ENCODE measurements at places on chromosomes 7 and 10.

GRCh38 chr7:101927802-101928201, 110.4 kb downstream of the CUX1 start:
- DNase-seq: no peak

DNA sequence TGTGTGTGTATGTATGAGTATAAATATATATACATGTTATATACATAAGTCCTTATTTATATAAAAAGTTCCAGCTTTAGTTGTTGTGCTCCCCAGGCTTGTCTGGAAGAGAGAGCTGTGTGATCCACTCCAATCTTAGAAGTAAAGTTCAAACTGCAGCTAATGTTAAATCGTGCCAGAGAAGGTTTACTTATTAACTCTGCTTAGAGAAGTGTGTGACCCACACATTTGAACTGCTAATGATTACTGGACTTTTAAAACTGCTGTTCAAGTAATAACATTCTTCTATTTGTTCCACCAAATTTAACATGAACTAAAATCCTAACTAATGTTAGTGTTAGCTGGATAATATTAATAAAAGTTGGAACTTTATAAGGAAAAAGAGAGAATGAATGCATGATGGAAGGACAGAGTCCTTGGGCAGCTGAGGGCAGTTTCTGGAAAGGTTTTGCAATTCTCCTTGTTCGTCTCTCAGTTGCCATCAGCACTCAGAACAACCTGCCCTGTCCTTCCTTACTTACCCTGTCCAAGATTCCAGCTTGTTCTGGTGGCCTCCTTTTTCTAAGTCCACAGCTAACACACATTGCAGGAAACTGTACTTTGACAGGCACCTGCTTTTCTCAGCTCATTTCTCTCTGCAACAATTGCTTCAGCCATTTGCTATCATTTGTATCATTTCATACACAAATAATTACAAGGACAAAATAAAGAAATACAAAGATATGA, 162.6 kb downstream of the FAM107B start:
- DNase-seq: no peak

- DNase-seq: no peak
Measured at GRCh38 chr10:3185386-3185785, 12.8 kb upstream of the PITRM1 start.

DNA sequence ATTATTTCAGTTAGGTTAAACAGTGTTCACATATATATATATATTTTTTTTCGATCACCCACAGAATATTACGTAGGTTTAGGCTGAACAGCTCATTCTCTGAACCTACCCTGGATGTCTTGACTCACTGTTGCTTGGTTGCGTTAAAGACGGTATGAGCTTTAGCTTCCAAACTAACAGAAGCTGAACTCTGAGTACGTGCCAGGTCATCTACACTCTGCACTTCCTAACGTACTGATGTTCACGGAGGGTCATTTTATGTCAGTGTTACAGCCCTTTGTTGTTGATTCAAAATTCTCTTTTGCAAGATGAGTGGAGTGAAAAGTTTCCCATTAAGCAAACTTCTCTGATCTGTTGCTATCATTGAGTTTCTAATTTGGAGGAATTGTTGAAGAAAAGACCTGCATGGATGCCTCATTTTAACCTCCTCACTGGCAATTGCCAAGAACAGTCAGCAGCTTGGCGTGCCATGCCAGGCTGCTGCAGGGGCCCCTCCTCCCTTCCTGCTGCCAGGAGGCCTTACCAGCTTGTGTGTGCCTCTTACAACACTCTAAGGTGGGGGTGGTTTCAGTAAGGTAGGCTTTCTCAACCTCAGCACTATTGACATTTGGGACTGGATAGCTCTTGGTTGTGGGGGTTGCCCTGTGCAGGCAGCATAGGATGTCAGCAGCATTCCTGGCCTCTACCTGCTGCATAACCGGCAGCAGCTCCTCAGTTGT, 44.3 kb downstream of the INSYN2A start:
- DNase-seq: no peak

DNA sequence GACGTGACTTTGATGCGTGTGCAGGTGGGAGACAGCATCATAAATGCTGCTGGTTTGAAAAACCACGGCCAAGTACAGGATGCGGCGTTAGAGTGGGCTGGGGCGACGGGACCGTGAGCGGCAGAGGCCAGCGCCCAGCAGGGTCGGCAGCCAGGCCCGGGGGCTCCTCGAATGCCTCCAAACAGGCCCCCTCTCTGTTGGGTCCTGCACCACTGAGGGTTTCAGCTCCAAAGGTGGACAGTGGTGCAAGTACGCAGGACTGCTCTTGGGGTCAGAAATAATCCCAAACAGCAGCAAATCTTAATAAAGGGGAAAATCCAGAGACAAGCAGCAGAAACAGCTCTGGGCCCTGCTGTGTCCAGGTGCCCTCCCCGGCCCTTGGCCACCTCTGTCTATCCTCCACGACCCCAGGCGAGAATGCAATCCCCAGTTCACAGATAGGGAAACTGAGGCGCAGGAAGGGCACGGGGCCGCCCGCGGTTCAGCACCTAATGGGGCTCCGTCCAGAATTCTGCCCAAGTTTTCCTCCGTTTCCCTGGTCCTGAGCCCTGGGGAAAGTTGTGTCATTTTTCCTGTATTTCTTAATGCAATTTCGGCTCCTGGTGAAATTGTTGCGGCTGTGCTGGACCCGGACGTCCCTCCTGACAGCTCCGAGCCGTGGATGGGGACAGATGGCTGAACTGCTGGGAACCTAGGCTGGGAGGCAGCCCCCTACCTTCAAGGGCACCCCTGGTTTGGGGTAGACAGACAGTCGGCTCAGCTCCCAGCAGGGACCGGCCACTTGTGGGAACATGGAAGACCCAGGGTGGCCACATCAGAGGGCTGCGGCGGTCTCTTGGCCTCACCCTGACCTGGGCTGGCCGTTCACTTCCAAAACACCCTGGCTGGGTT, 97.4 kb downstream of the FOXL3 start:
- DNase-seq: no peak

- DNase-seq: no peak
Measured at GRCh38 chr10:98403812-98404504, 11.0 kb downstream of the PYROXD2 start.

- DNase-seq: no peak
Measured at GRCh38 chr10:47296941-47297340, 3.1 kb upstream of the GDF10 start.
